ENCODE measurements at places on chromosomes 3 and 15.

DNA sequence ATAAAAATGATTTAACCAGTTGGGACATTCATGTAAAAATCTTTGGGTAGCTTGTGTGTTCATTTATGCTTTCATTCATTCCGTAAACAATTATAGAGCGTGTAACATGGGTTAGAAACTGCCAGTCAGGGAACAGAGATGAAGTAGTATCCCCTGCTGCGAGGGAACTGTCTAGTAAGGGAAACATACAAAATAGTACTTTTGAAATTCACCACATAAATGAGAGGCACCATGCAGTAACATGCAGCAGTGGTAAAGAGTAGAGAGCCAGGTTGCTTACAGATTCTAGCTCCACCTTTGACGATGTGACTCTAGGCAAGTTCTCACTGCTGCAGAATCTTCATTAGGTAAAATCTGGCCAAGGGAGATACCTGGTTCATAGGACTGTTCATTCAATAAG lies 938 bp downstream of the DZIP3 start:
- DNase-seq = peak; percentile 12

DNA sequence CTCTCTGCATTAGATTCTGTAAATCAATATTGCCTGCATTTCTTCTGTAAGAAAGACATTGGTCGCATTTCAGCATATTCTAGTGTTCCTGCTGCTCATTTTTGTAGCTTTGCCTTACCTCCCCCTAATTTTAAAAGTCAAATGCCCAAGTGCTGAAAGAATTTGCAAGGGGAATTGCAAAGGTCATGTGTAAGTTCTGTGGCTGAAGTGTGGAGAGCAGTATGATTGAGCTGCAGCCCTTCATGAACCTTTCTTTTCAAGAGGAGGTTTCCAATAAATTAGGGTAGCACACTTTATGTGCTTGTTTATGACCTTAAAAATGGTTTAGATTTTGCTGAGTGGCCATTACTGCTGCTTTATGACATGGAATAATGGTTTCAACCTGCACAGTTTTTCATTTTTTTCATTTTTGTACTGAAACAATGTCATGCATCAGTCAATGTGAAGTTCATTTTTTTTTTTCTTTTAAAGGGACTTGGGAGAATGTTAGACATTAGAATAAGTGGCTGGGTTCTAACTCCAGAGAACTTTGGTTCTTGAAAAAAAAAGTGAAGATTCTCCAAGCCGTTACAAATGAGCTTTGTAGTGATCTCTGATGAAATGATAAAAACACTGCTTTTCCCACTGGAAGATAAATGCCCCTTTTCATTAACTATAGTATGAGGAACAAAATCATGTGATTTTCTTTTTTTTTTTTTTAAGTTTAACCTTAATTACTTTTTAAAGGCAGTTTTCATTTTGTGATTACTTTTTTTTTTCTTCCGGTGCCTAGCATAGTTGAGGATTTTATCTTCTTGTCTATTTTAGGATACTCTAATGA lies 99.6 kb downstream of the MITF start:
- DNase-seq = no peak

DNA sequence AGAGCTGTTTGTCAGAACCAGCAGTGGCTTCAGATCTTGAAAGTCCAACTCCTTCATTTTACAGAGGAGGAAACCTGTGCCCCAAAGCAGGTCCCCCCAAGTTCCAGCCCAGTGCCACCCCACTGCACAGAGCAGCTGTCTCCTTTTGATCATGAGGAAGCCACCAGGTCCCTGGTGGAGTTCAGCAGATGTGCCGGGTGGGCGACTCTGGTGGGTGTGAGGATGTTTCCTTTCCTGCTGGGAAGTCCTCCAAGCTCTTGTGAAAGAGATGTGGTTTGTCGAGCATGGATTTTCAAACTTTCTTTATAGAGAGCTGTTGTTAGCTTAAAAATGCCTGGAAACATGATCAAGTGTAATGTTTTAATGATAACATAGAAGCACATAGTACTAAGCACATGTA lies 52.0 kb downstream of the SMAD3 start:
- no peak for DNase-seq

DNA sequence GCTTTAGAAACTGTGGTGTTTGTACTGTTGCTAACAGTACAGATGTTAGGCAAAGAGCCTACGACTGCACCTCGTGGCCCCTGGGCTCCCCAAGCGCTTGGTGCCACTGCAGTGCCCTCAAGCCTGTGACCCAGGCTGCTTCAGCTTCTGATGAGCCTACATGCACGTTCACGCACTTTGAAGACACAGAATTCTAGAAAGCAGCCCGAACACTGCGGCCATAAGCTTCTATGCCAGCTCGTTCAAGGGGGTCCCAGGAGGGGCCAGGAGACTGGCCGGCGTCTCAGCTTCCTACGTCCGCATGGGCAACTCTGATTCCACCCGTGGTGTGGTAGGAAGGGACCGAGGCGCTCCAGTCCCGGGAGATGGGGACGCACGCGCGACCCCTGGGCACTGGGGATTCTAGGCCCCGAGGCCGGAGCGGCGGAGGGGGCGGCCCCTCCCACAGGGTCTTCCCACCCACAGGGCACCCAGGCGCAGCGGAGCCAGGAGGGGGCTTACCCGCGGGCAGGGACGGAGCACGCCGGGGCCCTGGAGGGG lies 653 bp downstream of the MYO5C start:
- DNase-seq = no peak

- DNase-seq = no peak
These were observed 585 bp downstream of the KIF23 start for GRCh38 chr15:69414701-69415167.

GRCh38 chr3:23872330-23872729 lies 44.5 kb downstream of the NKIRAS1 start:
- no peak for DNase-seq

DNA sequence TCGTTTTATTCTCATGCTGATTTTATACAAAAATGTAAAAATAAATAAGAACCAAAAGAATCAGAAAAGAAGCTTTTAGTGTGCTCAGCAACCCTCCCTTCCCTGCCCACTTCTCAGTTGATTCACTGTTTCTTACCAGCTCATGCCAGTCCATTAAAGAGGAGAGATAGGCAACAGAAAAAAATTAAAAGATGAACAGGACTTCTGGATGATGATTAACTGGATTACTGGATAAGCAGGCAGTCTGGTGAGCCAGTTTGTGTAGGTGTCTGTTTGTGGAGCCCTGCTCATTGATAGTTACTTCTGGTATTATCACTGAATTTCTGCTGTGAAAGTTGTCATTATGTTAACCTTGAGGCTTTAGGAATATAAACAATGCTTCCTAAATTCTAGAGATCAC lies 15.1 kb upstream of the GPR171 start:
- DNase-seq = no peak

DNA sequence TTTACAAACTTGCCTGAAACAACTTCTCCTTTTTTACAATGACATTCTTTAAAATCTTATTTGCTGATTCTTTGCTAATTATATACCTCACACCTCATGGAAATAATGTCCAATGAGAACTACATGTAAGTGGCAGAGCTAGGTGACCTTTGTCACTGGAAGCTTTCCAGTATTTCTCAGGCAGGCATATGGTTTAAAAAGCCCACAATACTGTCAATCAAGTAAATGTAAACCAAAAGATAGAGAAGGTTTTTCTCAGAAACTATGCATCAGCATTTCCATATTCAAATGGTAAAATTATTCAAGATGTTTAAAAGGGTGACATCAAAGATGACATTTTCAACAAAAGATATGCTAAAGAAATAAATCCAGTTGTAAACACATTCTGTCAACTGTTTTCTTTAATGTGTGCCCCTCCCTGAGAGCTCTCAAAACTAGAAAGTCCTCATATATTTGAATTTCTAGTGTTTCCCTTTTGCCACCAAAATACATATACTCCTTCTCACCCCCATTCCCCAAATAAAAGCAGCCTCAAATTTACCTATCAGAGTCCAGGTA lies 10.1 kb upstream of the STRIT1 start:
- DNase-seq = no peak

DNA sequence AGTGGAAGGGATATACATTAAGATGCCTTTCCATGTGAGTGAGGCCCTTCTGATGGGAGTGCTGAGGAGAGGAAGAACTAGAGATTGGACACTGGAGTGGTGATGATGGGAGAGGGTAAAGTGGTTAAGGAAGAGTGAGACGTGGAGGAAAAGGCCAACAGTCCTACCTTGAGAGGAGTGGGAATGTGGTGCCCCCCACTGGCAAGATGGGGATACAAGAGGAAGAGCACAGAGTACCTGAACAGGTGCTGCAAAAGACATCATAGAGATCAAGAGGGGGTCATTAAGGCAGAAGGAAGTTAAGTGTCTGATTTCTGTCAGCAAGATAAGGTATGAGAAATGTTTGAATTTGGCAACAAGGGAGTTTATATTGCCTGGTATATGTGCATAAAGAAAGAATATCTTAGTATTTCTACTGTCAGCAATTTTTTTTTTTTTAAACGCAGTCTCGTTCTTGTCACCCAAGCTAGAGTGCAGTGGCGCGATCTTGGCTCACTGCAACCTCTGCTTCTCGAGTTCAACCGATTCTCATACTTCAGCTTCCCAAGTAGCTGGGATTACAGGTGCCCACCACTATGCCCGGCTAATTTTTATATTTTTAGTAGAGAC lies 34.0 kb downstream of the ARIH2 start:
- DNase-seq = peak; percentile 53

DNA sequence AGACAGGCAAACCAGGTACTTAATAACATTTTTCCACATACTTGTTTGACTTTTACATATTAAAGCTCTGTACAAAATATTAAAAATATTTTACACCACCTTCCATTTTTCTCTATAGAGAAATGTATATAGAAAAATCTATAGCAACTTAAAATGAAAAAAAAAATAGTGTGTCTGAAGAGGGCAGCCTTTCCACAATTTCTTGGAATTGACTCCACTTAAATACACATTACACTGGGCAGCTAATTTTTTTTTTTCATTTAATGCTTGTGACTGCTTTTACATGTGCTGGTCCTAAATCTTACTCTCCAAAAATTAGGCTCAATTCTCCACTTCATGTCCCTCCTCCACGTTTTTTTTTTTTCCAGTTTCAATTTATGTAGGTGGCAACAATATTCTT lies 427.0 kb upstream of the RBMS3 start:
- DNase-seq = no peak

DNA sequence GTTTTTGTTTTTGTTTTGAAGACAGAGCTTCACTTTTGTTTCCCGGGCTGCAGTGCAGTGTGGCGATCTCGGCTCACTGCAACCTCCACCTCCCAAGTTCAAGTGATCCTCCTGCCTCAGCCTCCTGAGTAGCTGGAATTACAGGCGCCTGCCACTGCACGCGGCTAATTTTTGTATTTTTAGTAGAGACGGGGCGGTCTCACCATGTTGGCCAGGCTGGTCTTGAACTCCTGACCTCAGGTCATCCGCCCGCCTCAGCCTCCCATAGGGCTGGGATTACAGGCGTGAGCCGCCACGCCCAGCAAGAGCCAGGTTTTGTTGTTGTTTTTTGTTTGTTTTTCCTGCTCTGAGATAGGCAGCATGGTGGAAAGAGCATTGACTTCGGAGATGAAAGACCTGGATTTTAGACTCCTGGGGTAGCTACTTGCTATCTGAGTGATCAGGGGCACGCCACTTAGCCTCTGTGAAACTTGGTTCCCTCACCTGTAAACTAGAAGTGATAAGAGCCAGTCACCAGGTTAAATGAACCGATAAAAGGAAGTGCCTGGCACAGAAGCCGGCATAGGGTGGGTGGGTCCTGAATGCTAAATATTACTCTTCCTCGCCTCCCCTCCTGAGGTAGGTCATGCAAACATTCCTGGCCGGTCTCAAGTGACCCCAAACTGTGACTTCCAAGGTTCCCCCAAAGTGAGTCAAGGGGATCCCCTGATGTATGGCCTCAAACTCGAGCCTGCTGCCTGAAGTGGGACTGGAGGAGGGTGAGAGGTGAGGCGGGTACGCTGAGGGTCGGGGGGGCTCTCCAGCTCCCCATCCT lies 62.9 kb upstream of the MCF2L2 start:
- DNase-seq = no peak

DNA sequence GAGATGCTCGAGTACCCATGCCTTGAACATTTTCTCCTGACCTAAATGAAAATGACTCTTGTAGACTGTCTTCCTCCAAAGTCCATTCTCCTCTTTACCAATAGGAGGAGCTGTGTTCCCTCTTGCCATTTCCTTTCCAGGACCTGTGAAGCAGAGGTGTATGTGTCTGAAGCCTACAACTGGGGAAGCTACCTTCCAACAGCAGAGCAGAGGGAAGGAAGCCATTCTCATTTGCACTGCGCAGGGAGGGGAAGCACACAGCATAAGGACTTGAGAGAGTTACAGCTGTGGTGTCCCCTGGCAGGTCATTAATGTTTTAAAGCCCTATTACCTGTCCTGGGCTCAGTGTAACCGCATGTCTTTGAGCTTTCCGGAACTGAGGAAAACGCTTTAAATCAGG lies 38.7 kb downstream of the HSPBAP1 start:
- no peak for DNase-seq

- DNase-seq = no peak
These were observed 2.6 kb downstream of the MKRN2 start for GRCh38 chr3:12559520-12559919.
